T-cell (primary cell): ENCODE measurements at places on chromosomes 4 and X.

DNA sequence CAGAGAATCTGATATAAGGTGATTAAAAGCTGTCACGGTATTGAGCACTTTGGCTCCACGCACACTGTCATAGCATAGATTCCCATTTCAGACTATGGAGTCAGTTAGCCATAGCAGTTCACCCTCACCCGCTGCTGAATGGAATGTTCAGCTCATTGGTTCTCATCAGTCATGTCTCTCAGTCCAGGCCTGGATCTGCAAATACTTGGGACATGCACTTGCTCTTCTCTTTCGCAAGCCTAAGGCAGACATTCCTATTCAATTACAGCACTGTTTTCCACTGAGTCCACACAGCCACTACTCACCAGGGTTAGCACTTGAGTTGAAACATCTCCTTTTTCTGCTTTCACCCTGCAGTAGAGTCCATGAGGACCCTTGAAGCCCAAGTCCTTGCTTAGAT lies 30.6 kb upstream of the SCML1 start:
- no peak for DNase-seq

DNA sequence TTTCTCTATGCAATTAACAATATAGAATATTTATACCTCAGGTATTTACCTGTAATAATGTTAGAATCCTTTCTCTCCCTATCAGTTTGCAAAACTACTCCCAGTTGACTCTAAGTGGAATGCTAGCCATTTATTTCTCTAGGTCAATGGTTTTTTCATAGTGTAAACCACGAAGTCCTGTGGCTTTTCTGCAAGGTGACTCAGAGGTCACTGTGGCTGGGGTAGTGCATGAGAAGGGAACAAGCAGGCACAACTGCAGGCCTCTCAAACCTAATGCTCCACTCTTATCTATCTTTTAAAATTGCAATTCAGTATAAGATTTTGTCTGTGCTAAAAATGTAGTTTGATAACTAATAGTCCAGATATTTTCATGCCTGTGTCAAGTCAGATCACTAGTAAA lies 159.4 kb downstream of the ANTXR2 start:
- DNase-seq: no peak

DNA sequence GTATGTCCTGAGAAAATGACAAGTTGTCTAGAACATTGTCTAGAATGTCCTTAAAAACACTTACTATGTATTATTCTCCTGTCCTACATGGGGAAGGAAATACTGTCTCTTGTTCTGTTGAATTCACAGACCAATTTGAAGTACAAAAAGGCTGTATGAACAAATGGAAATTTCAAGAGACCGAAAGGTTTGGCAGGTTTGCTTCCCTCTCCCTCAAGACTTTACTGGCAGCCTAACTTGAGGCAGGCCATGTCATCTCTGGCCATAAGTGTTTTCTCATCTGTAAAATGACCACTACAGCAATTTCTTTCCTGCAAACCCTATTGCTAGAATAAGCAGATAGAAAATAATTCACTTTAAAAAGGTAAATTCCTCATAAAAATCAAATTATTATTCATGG lies 191.2 kb upstream of the BMP3 start:
- no peak for DNase-seq

GRCh38 chr4:115944146-115944905 lies 830.9 kb upstream of the NDST4 start:
- DNase-seq: no peak

GRCh38 chr4:185068837-185069236 lies 50.5 kb downstream of the HELT start:
- DNase-seq: no peak

DNA sequence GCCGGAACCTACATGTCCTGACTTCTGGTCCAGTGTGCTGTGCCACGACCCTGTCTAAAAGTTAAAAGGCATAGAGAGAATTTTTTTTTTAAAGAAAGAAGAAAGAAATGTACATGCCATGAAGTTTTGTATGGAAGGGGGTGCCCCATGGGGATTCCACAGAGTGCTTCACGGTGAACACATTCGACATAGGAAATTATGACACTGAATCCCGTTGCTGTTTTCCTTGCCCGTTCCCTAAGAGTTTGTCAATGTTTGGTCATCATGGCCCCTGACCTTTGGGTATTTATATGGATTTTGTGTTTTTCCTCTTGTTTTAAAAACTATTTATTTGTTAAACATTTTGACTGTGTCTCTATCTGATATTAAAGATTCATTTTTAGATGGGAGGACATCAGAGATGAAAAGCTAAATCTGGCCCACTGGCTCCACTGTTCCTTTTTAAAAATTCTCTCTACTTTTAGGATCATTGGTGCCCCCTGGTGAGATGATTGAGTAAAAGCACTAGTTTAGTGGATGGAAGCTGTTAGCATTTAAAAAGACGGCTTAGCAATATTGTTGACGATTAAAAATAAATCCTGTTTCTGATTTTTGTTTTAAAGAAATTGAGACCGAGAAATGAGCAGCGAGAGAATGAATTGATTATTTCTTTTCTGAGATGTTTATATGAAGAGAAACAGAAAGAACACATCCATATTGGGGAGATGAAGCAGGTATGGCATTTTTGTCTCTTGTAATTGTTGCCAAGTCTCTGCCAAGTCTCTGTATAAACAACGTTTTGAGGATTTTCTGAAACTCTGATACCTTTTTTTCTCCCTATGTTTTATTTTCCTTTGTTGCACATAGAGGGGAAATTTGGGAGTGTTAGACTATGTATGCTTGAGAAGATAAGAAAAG lies 75.0 kb downstream of the PTTG2 start:
- DNase-seq: peak; percentile 7

DNA sequence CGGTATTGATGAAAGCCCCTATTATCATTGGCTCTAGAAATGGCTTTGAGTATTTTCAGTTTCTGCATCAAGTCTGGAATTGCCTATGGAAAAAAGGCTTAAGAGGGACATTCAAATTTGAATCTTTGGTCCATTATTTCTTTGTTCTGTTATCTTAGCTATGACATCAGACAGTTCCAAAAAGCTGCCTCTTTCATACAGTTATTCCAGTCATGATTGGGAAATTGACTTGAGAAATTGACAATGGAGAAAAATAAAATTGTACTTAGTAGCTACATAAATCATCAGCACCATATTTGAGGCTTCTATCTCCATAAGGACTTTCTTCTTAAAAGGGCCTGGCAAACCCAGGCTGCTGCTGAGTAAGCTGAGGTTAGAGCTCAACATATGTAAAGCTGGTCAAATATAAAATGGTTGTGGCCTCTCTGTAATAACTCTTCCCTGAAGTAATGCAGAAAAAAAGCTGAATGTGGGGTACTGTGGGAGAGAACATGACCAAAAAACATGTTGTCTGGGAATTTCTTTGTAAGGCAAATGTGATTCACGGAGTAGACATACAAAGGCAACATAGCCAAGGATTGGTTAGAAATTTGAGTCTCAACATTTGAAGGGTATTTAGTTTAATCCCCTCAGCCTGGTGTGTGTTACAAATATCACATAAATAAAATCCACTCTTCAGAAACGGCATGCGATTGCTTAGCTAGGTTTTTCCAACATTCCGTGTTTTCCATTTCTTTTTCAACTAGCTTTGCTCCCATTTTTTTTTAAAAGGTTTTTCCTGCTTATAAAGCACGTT lies 100.9 kb downstream of the LNX1 start:
- DNase-seq: no peak

DNA sequence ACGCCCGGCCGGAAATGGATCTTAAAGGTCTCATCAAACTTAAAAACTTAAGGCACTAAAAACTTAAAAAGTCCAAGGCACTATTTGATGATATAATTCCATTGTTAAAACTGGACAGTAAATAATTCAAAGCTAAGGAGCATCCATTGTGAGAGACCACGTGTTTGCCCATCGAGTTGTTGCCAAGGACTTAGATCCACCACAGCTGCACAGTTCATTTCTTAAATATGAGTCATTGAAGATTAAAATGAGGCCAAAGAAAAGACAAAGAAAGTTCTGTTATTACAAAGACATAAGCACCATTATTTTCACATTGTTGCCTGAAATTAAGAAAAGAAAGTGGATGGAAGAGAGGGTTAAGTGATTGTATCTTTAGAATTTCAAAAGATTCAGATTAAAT lies 411.5 kb upstream of the FTHL17 start:
- no peak for DNase-seq

DNA sequence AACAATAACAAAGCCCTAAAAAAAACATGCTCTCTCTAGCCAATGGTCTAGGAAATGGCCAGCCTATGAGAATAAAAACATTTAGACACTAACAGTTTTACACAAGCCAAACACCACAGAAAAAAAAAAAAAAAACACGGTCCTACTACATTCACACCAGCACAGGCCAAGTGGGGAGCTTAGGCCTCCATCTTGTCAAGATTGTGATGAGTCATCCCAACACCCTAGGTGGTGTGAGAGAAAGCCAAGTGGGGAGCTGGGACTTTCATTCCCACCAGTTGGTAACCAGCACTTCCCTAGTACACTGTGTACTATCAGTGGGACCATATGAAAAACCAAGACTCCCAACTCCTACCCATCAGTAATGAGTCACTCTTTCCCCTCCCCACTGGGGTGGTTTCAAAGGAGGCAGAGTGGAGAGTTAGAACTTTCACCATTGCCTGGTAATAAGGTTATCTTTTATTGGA lies 95.6 kb downstream of the ADAMTS3 start:
- no peak for DNase-seq

- no peak for DNase-seq
Measured at GRCh38 chrX:84218726-84219125, 30.7 kb upstream of the RPS6KA6 start.

- no peak for DNase-seq
Measured at GRCh38 chrX:110216027-110216426, 101.9 kb downstream of the AMMECR1 start.

DNA sequence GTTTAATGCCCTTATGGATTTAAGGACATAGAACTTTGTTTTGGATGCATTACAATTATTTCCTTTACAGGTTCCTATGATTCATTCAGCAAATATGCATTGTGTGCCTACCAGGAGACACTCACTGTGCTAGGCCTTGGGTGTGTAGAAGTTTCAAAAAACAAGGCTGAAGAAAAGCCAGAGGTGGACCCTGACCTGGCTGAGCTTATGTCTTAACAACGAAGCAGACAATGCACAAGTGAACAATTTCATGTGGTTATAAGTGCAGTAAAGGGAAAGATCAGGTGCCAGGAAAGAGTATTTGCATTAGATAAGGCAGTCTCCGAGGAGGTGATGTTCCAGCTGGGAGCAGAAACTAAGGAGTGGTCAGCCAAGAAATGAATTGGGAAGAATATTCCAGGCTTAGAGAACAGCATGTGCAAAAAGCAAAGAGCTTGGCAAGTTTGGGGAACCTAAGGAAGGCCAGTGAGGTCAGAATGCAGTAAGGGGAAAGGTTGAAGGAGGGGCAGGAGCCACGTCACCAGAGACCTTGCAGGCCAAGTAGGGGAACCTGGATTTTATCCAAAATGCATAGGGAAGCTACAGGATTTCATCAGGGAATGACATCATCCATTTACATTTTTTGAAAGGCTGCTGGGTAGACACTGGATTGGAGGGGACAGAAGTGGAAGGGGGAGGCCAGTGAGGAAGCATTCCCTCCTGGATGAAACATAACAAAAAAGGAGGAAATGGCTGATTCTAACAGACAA lies 193.6 kb downstream of the SOWAHB start:
- no peak for DNase-seq

DNA sequence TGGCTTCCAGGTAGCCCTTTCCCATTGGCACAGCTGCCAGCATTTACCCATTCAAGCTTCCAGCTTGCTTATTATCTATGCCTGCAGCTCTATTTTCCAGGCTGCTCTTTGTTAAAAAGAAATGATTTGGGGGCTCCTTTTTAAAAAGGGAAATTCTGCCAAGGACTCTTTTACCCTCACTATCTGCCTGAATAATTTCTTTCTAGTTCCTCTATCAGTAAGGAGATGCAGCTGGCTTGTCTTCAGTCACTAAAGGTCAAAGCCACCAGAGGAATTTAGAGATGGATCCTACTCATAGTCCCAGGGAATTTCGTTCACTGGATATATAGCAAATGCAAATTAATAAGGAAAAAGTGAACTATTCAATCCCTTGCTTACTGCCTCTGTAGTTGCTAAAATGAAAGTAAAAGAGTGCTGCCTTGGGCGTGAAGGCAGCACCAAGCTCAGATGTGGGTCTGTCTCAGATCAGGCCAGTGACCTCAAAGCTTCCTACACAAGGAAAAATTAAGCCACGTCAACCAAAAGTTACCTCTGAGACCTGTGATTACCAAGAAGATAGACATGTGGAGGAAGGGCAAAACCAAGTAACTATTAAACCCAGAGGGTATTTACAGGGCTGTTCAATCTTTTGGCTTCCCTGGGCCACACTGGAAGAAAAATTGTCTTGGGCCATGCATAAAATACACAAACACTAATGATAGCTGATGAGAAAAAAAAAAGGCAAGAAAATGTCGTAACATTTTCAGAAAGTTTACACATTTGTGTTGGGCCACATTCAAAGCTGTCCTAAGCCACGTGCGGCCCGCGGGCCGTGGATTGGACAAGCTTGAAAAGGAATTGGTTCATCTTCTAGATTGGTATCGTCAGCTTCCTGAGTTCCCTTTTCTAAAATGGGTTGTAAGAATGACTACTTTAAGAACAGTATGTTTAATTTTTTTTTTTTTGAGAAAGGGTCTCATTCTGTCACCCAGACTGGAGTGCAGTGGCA lies 5.3 kb downstream of the ARSF start:
- no peak for DNase-seq

DNA sequence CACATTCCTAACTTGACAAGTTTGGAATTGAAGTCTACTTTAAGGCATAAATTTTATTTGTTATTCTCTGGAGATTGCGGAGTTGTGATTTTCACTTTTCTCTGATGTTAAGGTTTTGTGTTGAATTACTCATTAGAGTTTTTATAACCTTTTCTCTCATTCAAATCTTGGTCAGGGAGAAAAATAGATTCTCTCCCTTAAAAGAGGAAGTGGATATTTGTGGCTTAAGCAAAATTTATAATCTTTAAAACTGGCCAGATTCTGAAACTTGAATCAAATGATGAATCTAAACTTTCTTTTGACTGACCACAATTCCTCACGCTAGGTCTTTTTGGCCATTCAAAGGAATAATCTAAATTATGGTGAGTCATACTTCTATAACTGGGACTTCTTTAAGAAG lies 361.4 kb downstream of the TEX13C start:
- no peak for DNase-seq
